ENCODE measurements at places on chromosomes 6 and 20.
A peak's percentile ranks its signal among the peaks of the same experiment; 100 is the strongest.

- DNase-seq: no peak
These were observed 10.5 kb upstream of the KIAA1755 start for GRCh38 chr20:38270869-38271605.

DNA sequence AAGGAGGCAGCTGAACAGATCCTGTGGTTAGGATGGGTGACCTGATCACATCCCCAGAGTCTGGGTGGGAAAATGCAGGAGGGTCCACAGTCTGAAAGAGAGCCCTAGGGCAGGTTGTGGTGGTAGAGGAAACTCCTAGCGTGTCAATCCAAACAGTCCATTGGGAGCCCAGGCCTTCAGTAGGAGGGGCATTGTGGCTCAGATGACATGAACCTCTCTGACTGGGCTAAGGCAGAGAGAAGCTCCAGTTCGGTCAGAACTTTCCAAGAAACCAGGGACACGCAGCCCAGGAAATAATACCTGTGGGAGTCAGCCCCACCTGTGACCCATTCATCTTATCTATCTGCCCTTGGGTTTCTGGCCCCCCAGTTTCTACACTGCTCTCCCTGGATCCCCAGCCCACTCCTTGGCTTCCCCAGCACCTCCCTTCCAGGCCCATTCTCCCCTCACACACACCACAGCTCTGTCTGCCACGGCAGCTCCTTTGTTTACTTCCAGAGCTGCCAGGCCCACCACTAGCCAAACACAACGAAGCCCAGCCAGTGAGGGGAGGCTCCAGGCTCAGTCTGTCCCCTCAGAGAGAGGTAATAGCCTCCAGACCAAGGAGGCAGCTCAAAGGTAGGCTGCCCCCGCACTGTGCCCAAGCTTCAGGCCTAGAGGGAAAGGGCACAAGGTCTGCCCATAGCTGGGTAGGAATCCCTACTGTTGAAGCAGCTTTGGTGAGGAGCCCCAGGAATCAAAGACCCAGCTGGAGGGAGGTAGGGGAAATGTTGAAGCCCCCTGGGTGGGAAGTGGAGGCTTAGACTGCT lies 6.2 kb downstream of the GDF5 start:
- DNase-seq: no peak

DNA sequence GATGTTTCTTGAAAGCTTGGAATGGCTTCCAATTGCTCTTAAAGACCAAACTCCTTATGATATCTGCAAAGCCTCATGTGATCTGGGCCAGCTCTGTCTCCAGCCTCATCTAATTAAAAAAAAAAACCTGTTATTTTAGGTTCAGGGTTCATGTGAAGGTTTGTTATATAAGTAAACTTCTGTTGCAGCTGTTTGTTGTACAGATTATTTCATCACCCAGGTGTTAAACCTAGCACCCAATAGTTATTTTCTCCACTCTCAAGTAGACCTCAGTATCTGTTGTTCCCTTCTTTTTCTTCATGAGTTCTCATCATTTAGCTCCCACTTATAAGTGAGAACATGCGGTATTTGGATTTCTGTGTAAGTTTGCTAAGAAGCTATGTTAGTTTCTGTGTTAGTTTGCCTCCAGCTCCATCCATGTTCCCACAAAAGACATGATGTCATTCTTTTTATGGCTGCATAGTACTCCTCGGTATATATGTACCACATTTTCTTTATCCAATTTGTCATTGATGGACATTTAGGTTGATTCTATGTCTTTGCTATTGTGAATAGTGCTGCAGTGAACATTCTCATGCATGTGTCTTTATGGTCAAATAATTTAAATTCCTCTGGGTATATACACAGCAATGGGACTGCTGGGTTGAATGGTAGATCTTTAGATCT lies 30.2 kb upstream of the TFB1M start:
- no peak for DNase-seq

GRCh38 chr6:110980227-110980626 lies 1.6 kb upstream of the RPF2 start:
- no peak for DNase-seq

- no peak for DNase-seq
These were observed 100.2 kb downstream of the UST start for GRCh38 chr6:148846778-148847761.

GRCh38 chr6:158648682-158649131 lies 1.1 kb upstream of the SYTL3 start:
- no peak for DNase-seq

GRCh38 chr20:43442282-43442880 lies 15.3 kb upstream of the SRSF6 start:
- no peak for DNase-seq

DNA sequence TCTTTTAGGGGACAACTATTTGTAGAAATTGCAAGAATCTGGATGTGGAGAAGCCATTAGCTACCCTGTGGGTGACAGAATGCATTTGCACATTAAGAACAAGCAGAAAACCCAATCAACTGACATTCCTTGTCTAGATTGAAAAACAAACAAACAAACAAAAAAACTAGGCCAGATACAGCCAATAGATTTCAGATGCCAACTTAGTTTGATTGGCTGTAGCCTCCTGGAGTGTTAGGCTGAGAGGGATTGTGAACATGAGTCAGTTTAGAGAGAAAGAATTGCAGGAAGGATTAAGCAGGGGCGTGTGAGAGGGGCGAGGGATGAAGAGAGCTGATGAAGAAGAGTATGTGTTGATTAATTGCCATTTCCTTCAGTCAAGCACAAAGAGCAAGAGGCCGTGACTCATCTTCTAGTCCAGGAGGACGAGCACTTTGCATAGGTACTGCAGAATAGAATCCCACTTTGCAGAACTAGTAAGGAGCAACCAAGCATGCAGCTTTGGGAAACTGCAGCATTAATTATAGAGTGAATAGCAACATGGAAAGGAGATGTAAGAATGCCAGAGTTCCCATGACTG lies 188.0 kb upstream of the RAB32 start:
- no peak for DNase-seq

DNA sequence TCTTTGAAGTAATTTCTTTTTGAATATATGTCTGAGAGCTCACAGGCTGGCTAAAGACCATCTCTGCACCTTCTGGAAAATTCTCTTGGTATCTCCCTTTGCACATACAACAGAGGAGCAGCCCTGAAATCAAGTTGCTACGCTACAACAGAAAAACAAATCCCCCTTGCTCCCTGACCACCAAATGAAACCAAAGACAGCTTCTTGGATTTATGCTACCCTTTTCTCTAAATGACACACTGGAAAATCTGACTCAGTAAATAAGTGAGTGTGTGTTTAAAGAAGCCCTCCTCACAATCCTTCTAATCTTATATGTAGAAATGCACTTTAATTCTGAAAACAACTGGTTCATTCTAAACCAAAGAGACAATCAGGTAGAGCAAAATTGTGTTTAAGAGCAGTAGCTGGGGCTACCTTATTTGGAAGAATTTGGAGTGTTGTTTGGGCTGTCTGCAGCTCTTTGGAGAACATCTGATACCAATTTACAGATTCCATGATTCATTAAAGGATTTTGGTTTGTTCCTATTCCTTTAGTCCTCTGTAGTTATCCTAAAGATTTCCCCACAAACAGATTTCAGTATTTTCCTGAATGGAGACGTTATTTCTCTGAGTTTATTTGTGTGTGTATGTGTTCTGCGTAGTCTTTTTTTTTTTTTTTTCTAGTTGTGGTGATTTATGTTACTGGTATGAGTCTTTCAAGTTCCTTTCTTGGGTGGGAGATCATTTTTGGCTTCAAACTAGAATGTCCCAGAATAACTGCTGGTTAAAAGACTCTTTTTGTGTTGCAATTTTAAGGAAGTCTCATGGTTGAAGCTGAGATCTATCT lies 36.4 kb upstream of the UTRN start:
- DNase-seq: no peak

- DNase-seq: peak; percentile 16
These were observed 155.1 kb upstream of the SOX4 start for GRCh38 chr6:21438237-21438985.

GRCh38 chr20:33969563-33969962 lies 24.1 kb upstream of the RALY start:
- no peak for DNase-seq
